ENCODE measurements at places on chromosomes 2 and 18.

DNA sequence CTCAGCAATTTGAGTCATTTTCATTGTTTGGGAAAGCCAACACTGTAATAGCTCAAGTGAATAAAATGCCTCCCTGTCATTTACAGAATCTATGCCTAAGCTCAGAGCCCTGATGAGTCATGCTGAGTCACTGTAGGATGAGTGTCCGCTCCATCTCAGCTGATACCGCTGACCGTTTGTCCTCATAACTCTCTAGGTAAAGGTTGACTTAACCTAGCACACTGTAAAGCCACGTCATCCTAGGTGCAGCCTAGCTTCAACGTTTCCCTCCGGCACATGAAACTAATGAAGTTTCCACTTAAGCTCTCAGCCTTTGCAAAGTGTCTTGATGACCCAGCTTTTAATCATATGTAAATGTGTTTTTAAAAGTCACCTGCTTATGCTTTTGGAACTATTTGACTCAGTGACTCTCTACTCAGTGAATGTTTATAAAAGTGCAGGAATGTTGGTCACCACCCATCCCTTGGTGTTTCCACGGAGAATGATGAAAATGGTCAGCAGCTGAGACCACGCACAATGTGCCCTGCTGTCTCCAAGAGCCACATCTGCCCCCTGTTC lies 154.0 kb downstream of the PMAIP1 start:
- no peak for DNase-seq

GRCh38 chr2:40346535-40347354 lies 105.1 kb downstream of the SLC8A1 start:
- DNase-seq, result no peak

DNA sequence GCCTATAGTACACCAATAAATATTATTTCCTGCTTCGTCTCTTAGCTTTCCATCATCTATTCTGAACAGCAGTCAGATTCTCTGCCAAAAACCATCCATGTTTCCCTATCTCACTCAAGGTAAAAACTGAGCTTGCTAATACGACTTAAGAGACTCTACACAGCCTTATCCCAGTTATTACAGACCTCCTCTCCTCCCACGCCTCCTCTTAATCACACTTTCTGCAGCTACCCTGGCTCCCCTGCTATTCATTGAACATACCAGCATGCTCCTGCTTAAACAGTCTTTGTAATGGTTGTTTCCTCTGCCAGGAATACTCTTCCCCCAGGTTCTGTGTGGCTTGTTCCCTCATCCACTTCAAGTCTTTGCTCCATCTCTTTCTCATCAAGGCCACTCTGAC lies 81.5 kb downstream of the PDE1A start:
- DNase-seq, result no peak

GRCh38 chr2:10180229-10180628 lies 57.7 kb downstream of the RRM2 start:
- DNase-seq, result no peak
